AML-193 (cell line): ENCODE measurements at places on chromosomes 13 and 19.

DNA sequence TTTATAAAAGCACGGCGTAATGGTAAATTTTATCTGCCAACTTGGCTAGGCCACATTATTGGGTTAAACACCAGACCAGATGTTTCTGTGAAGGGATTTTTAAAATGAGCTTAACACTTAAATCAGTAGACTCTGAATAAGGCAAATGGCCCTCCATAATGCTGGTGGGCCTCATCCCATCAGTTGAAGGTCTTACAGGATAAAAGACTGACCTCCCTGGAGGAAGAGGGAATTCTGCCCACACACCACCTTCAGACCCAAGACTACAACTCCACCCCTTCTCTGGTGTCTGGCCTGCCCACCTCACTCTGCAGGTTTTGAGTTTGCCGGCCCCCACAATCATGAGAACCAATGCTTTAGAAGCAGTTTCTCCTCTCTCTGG is 96.4 kb downstream of the COL4A1 start:
- no peak for DNase-seq

DNA sequence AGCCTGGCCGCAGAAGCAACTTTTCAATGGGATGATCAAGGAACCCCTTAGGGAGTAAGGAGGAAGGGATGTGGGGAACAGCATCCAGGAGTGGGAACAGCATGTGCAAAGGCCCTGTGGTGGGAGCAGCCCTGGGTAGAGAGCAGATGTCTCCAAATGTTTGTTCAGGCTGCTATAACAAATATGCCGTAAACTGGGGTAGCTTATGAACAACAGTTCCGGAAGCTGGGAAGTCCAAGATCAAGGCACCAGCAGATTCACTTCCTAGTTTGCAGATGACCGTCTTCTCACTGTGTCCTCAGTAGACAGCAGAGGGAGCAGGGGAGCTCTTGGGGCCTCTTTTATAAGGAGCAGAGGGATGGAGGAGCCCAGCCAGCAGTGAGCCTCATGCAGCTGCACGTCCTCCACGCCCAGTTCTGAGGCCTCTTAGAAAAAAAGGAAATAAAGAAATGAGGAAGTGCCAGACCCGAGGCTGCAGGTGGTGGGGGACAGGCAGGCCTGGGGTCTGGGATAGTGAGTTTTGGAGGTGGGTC is 4.2 kb upstream of the LRRC25 start:
- peak; percentile 92 for DNase-seq

- DNase-seq, result no peak
These were observed 1.9 kb upstream of the BCL3 start for GRCh38 chr19:44746616-44746945.

DNA sequence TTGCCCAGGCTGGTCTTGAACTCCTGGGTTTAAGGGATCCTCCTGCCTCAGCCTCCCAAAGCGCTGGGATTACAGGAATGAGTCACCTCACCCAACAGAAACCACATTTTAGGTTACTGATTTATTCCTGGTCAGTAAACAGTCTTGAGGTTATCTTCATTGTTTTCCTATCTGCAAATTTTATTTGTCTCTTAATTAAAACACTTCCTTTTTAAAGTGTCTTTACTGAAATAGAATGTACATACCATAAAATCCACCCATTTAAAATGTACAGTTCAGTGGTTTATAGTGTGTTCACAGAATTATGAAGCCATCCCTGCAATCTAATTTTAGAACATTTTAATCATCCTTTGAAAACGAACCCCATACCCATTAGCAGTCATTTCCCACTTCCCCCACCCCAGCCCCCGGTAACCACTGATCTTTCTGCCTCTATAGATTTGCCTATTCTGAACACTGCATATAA is 63.0 kb downstream of the MAP4K1 start:
- no peak for DNase-seq

DNA sequence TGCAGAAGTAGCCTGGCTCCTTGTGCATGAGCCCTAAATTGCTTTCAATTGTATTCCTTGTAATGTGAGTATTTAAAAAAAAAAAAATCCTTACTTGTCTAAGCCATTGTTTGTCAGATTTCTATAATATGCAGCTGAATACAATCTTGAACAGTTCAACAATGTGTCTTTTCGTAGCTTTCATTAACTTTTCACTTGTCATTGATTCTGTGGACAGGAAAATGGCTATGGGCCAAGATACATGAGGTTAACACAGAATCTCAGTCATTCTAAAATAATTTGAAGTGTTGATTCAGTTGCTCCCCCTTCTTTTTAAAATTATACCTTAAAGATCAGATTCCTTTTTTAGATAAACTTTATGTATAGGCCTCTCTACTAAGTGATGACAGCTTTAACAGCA is 395.8 kb upstream of the KLF12 start:
- DNase-seq, result no peak

DNA sequence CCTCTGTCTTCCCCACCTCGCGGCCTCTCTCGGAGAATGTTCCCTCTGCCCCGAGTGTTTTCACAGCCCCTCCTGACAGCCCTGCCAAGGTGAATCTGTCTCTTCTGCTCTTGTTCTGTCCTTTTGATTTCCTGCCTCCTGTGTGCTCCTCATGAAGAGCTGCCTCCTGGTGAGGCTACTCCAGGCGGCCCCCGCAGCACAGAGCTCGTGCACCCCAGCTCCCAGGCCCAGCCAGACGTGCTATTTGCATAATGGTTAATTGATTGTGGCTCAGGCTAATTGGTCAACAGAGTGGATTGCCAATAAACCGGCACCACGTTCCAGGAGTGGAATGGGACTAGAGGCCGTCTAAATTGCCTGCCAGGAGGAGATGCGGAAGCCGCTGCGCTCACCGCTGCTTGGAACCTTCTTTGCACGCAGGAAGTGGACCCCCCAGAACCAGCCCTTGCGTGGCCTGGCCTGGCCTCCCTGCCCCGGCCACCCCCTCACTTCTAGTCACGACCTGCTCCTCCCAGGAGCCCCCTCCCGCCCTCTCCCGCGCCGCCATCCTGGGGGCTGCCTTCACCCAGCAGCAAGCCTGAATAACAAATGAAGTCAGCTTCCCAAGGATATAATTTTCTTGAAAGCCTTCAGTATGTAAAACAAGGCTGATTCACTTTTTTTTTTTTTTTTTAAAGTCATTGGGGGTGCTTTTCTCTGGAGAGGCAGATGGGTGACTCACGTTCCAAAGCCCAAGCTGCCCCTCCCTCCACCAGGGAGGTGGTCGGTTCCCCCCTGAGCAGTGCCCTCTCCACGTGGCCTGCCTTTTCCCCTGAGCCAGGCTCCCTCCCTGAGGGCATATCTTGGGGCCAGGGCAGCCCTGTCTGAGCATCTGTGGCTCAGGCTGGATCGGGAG is 144.0 kb downstream of the KDM4B start:
- DNase-seq, result no peak

DNA sequence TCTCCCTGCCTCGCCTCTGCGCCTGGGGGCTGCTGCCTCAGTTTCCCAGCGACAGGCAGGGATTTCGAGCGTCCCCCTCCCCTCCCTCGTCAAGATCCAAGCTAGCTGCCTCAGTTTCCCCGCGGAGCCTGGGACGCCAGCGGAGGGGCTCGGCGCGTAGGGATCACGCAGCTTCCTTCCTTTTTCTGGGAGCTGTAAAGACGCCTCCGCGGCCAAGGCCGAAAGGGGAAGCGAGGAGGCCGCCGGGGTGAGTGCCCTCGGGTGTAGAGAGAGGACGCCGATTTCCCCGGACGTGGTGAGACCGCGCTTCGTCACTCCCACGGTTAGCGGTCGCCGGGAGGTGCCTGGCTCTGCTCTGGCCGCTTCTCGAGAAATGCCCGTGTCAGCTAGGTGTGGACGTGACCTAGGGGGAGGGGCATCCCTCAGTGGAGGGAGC is 722 bp upstream of the ICAM1 start:
- peak; percentile 92 for DNase-seq

- DNase-seq, result no peak
These were observed 36.3 kb downstream of the MCF2L start for GRCh38 chr13:113005076-113005865.

- peak; percentile 79 for DNase-seq
These were observed 16.4 kb upstream of the ALOX5AP start for GRCh38 chr13:30718661-30719524.

DNA sequence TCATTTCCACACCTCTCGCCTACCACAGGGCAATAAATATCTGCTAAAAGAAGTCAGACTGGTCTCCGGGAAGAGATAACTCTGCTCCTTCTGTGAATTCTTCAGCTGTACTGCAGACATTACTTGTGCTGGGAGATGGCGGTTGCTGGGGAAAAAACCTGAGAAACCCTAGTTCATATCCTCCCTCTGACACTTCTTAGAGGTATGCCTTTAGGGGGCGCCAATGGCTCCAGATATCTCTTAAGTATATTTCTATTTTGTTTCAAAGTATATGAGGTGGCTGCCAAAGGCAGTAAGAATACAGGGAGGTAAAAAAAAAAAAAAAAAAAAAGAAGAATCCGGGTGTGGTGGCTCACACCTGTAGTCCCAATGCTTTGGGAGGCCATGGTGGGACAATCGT is 175.2 kb downstream of the PAN3 start:
- DNase-seq, result peak; percentile 68

GRCh38 chr13:94978516-94978915 is 266.2 kb upstream of the SOX21 start:
- DNase-seq, result no peak

GRCh38 chr13:113982296-113982661 is 8.4 kb upstream of the C13orf46 start:
- DNase-seq, result no peak

DNA sequence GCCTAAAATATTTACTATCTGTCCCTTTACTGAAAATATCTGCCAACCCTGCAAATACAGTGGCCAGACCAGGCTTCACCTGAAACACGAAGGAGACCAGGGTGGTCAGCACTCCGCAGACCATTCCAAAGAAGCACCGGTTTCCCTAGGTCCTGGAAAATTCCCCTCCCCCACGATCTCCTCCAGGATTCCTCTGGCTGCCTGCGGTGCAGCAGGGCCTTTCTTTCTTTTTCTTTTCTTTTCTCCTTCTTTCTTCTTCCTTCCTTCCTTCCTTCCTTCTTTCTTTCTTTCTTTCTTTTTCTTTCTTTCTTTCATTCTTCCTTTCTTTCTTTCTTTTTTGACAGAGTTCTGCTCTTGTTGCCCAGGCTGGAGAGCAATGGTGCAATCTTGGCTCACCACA is 152.7 kb downstream of the USP12 start:
- DNase-seq, result no peak

DNA sequence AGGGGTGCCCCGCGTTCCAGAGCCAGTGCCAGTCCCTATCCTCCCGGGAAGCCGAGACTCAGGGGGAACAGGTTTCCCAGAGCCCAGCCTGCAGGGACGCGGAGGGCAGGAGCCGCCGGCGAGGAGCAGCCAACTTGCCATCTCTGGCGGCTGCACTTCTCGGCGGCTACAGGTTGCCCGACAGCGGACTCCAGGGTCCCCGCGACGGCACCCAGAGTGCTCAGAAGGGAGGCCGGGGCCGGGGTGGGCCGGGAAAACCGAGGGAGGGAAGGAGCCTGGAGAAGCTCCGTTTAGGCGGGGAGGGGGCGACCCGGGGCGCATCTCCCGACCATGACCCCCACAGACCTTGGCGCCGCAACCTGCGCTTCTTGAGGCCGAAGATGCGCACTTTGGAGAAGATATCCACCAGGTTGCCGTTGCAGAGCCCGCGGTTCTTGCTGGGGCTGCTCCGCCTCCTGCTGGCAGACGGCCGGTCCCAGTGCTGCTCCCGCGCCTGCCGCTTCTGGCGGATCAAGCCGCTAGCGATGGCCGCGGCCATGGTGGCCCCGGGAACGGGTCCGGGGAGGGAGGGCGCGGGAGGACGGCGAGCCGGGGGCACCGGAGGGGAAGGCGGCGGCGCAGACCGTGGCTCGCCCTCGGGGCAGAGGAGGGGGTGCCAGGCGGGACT is 463.8 kb downstream of the ITGBL1 start:
- DNase-seq, result no peak

DNA sequence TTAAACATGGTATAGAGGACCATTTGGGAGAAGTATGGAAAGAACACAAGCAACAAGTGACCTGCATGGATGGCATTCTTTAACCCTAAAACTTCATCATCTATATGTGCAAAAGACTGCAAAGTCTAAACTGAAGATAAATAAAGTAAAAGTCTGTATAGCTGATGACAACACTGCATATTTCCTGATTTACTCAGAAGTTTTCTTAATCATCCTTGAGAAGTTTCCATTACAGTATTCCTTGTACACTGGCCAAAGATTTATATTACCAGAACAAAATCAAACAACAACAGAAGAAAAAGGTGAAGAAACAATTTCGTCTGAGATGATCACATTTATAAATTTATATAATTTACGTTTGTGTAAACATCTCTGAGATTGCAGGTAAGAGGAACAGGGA is 805.7 kb downstream of the PCDH9 start:
- DNase-seq, result no peak

- no peak for DNase-seq
These were observed 44.0 kb upstream of the FLT1 start for GRCh38 chr13:28538932-28539331.

- DNase-seq, result no peak
These were observed 2.3 kb downstream of the ZNF726 start for GRCh38 chr19:23916991-23917390.

DNA sequence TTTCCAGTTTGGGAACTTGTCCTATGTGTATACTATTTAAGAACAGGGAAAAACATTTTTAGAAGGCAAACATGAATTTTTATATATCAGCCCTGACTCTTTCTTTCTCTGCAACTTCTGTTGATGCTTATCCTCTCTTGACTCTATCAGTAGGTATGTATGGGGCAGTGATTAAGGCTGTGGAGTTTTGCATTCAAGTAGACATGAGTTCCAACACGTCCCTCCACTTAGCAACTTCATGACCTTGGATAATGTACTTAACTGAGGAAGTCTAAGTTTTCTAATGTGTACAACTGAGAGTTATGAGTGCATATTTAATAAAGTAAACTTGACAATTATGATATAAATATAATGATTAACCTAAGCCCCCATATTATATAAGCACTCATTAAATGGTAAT is 414.6 kb downstream of the TDRD3 start:
- DNase-seq, result no peak

GRCh38 chr13:33639158-33639557 is 178.8 kb upstream of the RFC3 start:
- no peak for DNase-seq

GRCh38 chr19:8149261-8150094 is at the start of gene FBN3:
TSS of gene FBN3 (minus strand) at chr19:8149592. CDS start at chr19:8147480, 2,112 bp downstream.
- no peak for DNase-seq

DNA sequence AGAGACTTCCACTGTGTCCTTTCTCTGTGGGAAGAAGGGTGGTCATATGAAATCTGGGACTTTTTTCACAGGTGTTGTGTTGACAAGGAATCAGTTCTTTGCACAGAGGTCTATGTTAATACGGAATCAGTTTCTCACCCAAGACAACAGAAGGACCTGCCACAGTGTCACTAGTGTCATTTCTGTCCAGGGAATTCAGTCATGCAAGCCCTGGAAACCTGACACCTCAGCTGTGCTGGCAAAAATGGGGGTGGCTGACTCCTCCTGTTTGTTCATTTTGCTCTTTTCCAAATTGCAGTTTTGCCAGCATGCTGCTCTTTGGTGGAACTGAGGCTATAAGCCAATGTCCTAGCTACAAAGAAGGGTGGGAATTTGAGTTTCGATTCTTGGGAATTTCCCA is 49.8 kb upstream of the ESD start:
- no peak for DNase-seq

- DNase-seq, result peak; percentile 14
These were observed 26.6 kb downstream of the CD70 start for GRCh38 chr19:6564393-6564792.

GRCh38 chr19:6766357-6767080 is 716 bp downstream of the SH2D3A start:
- DNase-seq, result peak; percentile 3

- no peak for DNase-seq
These were observed 1097.8 kb downstream of the PCDH17 start for GRCh38 chr13:58729361-58729760.
